Left kidney (tissue), 8 donors: ENCODE measurements at places on chromosomes 7 and 10. TPM values are rescaled to one million over a fixed set of nuclear protein-coding genes. Genes with fewer than 3 reads are reported as not detected.

- no peak for DNase-seq
These were observed 3.8 kb downstream of the CDK6 start for GRCh38 chr7:92832534-92833023.

GRCh38 chr10:58511765-58512490 is 744 bp upstream of the BICC1 start:
- no peak for DNase-seq

DNA sequence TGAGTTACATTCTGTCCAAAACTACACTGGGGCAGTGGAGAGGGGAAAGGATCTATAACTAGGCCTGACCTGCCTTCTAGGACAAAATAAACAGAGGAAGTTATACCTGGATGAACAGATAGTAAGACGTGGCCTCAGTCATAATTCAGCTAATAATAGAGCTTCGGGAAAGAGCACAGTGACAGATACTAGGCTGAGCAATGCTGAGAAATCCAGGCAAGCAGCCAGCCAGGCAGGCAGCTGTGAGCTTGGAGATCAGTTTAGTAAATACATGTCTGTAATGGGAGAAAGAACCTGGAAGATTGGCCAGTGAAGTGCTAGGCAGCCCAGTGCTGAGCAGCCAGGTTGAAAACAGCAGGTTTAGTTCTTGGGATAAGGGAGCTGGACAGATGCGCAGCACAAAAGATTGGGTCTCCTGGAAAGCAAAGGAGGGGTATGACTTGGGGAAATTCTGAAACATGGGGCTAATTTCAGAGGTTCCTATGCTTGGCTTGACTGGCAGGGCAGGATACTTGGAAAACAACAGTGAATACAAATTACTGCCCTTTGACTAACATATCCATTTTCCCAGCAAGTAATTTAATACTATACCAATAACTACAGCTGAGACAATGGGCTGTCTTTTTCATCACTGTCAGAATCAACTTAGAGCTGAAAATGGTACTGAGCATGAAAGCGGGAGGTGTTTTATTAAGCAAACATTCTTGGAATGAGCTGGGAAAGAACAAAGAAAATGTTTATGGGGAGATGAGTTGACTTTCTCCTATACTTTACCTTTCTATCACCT is 140.8 kb downstream of the DGKB start:
- DNase-seq: peak; percentile 11

DNA sequence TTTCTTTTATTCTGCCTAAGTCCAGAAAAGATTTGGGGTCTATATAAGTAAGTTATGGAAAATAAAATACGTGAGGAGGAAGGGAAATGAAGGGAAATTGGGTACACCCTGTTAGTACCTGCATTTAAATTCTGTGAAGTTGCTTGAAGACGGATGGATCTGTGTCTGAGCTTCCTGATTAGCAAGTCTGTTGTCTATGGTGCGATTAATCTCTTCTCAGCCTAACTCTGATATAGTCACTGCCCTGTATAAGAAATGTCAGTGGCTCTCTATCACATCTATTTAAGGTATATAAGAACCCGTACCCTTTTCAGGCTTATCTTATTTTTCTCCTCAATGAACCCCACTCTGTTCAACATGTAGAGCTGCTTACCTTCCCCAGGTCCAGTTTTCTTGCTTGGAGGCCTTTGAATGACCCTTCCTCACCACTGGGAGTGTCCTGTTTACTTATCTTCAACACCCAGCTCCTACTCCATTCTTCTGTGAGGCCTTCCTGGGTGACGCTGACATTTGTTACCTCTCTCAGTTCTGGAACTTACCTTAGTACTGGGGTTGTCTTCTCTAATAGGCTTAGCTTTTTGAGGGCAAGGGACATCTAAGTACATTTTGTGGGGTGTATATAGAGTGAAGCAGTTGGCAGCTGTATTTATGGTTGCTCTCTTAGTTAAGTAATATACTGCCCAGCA is 149.6 kb upstream of the PRPS1L1 start:
- no peak for DNase-seq

DNA sequence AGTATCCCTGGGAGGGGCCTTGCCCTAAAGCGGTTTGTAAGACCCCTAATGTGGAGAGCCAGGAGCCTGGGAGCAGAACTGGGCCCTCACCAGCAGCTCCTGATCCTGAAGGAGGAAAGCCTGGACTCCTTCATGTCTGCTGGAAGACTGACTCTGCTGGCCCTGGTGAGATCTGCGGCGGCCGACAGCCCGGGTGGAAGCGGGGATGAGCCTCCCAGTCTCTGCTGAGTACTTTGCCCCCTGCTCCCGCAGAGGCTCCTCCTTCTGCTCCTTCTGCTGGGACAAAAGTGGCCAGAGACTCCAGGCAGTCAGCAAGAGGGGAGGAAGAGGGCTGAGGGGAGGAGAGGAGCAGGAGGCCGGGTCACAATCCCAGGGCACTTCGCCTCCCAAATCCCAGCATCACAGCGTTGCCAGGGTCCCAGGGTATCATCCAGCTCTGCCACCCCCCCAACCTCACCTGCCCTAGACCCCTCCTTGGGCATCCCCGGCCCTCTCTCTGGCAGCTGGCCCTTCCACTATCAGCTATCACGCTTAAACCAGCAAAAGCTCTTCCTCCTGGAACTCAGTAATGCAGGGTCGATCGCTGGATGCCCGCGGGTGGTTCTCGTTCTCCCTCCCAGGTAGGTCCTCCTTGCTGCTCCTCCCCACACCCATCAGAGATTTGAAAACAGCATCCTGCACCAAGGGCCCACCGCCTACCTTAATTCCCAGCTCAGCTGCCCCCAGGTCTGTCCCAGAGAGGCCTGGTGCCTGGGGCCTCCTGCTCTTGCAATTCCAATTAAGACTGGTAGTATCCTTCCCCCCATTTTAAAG is 7.9 kb downstream of the TBATA start:
- DNase-seq: no peak

- DNase-seq: no peak
These were observed 48.1 kb downstream of the MAGI2 start for GRCh38 chr7:79405368-79405767.

The ARHGEF35 gene
- 24.0 TPM for polyA plus RNA-seq

The MLXIPL gene
- polyA plus RNA-seq: 4.8 TPM
